Stimulated activated naive B cell treated with anti-CD40 and anti-IgM and Interleukin-4, amounts not matched to agents 10 μg/mL and 1 μg/mL and 100 μg/mL, for 72 hours (primary cell): ENCODE measurements at places on chromosomes 6 and 20.

DNA sequence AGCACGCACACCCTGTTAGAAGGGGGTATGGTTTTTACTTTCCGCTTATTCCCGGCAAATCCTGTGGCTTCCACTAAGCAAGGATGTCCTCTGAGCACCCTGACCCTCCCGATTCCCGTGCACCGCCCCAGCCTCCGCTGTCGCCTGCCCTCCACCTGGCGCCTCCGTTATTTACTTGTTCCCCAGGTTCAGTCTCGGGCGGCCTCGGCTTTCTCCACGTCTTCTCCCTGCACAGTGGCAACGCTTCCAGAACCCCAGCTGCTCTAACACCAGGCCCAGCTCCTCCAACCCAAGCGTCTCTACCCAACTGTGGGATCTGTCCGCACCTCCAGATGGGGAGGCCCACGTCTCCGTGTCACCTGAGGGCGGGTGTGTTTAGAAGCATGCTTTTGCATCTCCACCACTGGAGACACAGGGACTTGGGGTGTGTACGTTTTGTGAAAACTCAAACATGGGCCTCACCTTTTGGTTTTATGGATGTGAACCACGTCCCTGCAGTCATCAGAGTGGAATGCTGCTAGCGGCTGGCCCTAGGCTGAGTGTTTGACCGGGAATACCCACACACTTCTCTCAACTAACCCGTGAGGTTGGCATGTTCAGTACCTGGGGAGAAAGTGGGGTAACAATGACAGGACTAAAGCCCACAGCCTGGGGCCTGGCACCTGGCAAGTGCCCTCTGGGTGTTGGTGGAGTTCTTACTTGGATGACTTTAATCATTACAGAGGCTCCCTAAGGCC is 79.9 kb downstream of the THBS2 start:
- DNase-seq = no peak

- no peak for DNase-seq
These were observed 201.8 kb downstream of the ARID1B start for GRCh38 chr6:156978948-156979347.

DNA sequence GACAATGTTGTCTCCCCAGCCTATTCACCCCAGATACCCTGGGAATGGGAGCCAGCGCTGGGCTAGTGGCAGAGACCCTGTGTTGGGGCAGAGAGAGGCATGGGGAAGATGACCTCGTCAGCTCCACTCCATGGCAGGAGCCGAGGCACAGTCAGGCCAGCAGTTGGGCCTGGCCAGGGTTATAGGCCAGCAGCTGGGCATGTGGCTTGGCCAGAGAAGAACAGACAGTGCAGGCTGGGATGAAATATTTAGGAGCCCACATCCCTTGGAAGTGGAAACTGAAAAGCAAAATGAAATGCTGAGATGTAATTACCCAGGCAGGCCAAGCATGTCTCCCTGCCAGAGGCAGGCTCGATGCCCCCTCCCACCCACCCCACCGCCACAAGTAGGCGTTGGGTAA is 70.0 kb downstream of the GRM4 start:
- no peak for DNase-seq

GRCh38 chr6:161300823-161301222 is 27.0 kb upstream of the AGPAT4 start:
- no peak for DNase-seq

GRCh38 chr6:156977527-156978291 is 200.5 kb downstream of the ARID1B start:
- DNase-seq = no peak

GRCh38 chr6:722077-722524 is 29.2 kb upstream of the EXOC2 start:
- peak; percentile 48 for DNase-seq

- DNase-seq = no peak
These were observed 44.3 kb downstream of the CPXM1 start for GRCh38 chr20:2756056-2756611.

- DNase-seq = no peak
These were observed 195.8 kb upstream of the FUT9 start for GRCh38 chr6:95819939-95820338.

DNA sequence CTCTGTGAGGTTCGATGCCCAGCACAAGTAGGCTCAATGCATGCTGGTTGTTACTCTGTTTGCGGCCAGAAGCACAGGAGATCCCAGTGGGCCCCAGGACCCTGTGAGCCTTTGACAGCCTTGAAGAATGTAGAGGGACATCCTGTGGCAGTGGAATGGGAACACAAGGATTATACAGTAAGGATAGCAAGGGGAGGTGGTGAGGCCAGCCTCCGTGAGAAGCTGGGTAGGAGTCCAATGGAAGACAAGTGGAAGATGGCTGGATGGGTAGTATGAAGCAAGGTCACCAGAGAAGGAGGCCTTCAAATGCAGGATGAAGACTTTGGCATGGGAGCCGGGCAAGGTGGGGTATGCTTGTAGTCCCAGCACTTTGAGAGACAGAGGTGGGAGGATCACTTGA is 622.9 kb upstream of the CDH4 start:
- DNase-seq = no peak

GRCh38 chr20:63652192-63652980 is 838 bp downstream of the STMN3 start:
- DNase-seq = no peak

- DNase-seq = no peak
These were observed 12.4 kb upstream of the HMGN3 start for GRCh38 chr6:79246891-79247290.
